ENCODE measurements at places on chromosomes 1 and 21.
A peak's percentile ranks its signal among the peaks of the same experiment; 100 is the strongest.

- DNase-seq, result peak; percentile 81
Observed at GRCh38 chr1:63322944-63323864, 837 bp downstream of the FOXD3 start.

DNA sequence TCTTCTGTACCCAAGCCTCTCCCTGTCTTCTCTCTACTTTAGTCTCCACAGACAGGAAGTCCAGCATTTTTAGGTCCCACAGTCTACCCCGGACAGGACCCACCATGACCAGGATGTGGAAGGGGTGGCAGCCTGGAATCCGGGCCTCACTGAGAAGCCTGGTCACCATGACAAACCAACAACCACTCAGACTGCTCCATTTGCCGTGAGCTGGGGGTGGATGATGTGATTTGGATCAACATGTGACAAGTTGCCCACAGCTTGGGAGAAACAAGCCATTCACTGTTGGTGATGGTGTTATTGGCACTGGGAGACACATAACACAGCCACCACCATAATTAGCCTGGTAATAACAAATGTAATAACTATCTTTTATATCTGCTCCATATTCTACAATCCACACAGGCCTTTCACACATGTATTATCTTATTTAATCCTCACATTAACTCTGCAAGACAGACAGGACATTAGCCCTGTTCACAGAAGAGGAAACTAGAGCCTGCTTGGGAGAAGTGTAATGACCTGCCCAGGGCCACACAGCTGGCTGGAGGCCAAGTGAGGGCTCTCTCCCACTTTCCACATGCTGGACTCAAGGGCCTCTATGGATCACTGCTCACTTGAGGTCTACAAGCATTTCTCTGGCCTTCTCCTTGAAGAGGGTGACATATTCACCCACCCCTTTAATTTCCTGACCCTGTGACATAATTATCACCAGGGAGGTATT, 22.9 kb downstream of the MEF2D start:
- no peak for DNase-seq

- peak; percentile 97 for DNase-seq
Observed at GRCh38 chr1:202007805-202008489, 2.4 kb upstream of the ELF3 start.

GRCh38 chr1:47262787-47263413, 30.9 kb upstream of the TAL1 start:
- no peak for DNase-seq

GRCh38 chr1:202648605-202649226, 61.5 kb downstream of the SYT2 start:
- no peak for DNase-seq

GRCh38 chr1:81126989-81127581, 673.6 kb upstream of the ADGRL2 start:
- DNase-seq, result no peak

All from islet precursor cell (in vitro differentiated cells).